CD4-positive, alpha-beta T cell (primary cell): ENCODE measurements at places on chromosomes 6 and 20. TPM values are rescaled to one million over a fixed set of nuclear protein-coding genes. Genes with fewer than 3 reads are reported as not detected.

BMP6 gene
- total RNA-seq = not detected

GZF1 gene
- 43.6 TPM for total RNA-seq

DLK2 gene
- total RNA-seq = 0.19 TPM

CDK19 gene
- total RNA-seq = 8.3 TPM

ETV7 gene
- total RNA-seq = 0.73 TPM

GSTA2 gene
- total RNA-seq = not detected

NKAIN4 gene
- not detected for total RNA-seq

AURKA gene
- total RNA-seq = 0.36 TPM

ENPP3 gene
- total RNA-seq = 0.22 TPM

PRKN gene
- total RNA-seq = 5.4 TPM

DNA sequence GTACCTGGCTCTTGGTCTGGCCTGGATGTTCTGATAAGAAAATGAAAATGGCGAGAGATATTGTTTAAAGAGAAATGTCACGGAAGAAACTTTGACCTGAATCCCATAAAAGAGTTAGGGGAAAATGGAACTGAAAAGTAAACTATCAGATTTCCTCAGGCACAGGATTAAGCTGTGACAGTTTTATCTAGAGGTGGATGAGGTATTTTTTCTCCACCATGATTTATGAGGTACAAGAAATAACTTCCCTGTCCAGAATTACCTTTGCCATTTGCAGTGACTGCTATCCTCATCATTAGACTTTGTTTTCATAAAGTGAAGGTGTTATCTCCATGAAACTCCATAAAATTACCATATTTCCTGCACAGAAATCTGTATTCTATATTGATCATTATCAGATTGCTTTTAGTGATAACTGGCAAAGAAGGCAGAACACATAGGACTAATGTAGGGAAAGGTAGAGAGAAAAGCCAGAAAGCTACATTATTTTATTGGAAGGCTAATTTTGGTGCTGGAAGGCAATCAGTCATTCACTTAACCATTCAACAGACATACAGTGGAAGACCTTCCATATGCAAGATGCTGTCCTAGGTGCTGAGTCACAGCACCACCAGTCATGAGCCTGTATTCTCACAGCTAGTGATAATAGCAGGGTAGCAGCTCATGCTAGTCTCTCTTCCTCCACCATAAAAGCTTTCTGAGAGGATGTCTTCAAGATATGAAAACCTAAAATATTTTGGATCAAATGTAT is 427.3 kb upstream of the CITED2 start:
- no peak overlapping the region for H3K27ac ChIP-seq
- H3K36me3 ChIP-seq = no peaks in the 10 kb centered on the region
- DNase-seq = no peak
- H3K4me3 ChIP-seq = no peak overlapping the region

- no peaks in the 10 kb centered on the region for H3K27me3 ChIP-seq
- peaks cover 5% of the 10 kb centered on the region for H3K36me3 ChIP-seq
- no peak for DNase-seq
- H3K4me3 ChIP-seq = no peak overlapping the region
These were observed 129.8 kb downstream of the FOXO3 start for GRCh38 chr6:108690326-108691049.

- H3K27me3 ChIP-seq = no peaks in the 10 kb centered on the region
- DNase-seq = no peak
- no peaks in the 10 kb centered on the region for H3K36me3 ChIP-seq
- no peak overlapping the region for H3K27ac ChIP-seq
- H3K4me1 ChIP-seq = no peaks in the 10 kb centered on the region
These were observed 9.4 kb downstream of the SPDEF start for GRCh38 chr6:34546551-34547321.

GRCh38 chr6:81465859-81466258 is 286.6 kb downstream of the TENT5A start:
- no peaks in the 10 kb centered on the region for H3K36me3 ChIP-seq
- no peak overlapping the region for H3K27ac ChIP-seq

DNA sequence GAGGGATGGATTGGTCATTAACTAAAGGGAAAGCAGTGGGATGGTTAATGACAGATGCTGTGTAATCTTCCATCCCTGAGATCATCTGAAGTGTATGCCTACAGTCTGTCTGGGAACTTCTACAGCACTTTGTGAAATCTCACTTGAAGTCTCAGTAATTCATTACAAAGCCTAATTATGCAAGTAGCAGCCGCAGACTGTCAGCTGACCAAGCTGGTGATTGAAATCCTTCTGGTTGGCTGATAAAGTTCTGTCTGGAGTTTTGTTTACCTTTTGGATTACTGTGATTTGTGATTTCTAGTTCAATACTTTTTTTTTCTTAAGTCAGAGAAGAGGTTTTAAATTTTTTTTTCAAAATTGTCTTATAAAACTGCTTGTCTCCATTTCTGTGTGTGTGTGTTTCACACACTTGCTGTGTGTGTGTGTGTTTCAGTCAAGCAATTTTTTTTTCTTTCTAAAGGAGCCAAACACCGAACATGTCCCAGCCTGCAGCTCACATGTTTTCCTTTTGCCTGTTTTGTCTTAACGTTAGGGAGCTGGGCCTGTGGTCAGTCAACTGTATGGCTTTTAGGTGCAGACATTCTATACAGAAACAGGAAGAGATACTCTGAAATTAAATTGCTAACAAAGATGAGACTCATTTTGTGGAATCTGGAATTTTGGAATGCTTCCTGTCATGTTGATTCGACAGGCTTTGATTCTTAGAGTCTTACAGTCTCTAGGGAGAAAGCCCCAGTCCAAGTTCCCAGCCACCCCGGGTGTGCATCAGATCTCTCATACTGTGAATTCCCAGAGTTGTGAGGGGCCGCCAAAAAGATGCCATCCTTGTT is 28.5 kb upstream of the ADGRF4 start:
- no peak overlapping the region for H3K27ac ChIP-seq
- no peaks in the 10 kb centered on the region for H3K4me1 ChIP-seq
- H3K27me3 ChIP-seq = no peaks in the 10 kb centered on the region
- no peak for DNase-seq
- H3K36me3 ChIP-seq = no peaks in the 10 kb centered on the region

- H3K36me3 ChIP-seq = no peaks in the 10 kb centered on the region
- H3K27me3 ChIP-seq = no peaks in the 10 kb centered on the region
- H3K27ac ChIP-seq = no peak overlapping the region
- no peak overlapping the region for H3K4me3 ChIP-seq
- no peak for DNase-seq
These were observed 19.5 kb downstream of the CDH4 start for GRCh38 chr20:61271312-61272231.

GRCh38 chr20:8291200-8291599 is 159.1 kb downstream of the PLCB1 start:
- H3K36me3 ChIP-seq = no peaks in the 10 kb centered on the region
- no peak overlapping the region for H3K4me3 ChIP-seq
- no peak for DNase-seq
- no peaks in the 10 kb centered on the region for H3K27me3 ChIP-seq

GRCh38 chr20:51678026-51678697 is 90.0 kb downstream of the ATP9A start:
- no peaks in the 10 kb centered on the region for H3K36me3 ChIP-seq
- H3K27me3 ChIP-seq = no peaks in the 10 kb centered on the region
- no peaks in the 10 kb centered on the region for H3K4me1 ChIP-seq
- H3K27ac ChIP-seq = no peak overlapping the region
- no peak overlapping the region for H3K4me3 ChIP-seq

DNA sequence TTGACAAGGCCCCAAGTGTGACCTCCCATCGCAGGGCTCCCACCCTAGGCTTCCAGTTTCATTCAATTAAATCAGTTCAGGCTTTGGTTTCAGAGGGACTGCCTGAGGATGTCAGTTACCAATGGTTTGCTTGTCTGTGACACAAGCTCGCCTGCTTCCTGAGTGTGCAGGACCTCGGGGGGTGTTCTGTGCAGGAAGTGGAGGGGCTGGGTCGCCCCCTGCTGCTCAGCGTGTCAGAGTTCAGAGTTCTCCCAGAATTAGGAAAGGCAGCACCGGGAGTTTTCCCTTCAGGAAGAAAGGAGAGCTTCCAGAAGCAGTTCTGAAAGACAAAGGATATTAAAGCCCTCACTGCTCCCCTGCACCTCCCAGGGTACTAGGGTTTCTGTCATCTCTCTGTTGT is 50.8 kb upstream of the TGM3 start:
- no peak for DNase-seq
- peaks cover 10% of the 10 kb centered on the region for H3K27me3 ChIP-seq
- no peaks in the 10 kb centered on the region for H3K4me1 ChIP-seq

DNA sequence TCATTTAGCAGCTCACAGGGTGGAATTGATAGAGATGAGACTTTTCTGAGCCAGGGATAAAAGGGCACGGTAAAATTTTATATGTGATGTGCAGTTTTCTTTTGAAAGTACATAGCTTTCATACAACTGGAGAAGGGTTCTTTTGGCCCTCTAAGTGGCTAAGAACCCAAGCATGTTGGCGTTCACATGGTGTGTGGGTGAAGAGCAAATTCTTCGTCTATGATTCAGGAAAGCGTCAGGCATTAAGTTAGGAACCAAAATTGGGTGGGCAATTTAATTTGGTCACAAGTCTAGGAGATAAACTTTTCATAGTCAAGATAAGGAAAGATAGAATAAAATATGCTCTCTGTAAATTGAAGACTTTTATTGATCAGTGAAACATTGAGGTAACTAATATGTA is 153.9 kb downstream of the UTRN start:
- no peak for DNase-seq
- H3K4me3 ChIP-seq = no peak overlapping the region
- H3K4me1 ChIP-seq = no peaks in the 10 kb centered on the region
- H3K27me3 ChIP-seq = no peaks in the 10 kb centered on the region

DNA sequence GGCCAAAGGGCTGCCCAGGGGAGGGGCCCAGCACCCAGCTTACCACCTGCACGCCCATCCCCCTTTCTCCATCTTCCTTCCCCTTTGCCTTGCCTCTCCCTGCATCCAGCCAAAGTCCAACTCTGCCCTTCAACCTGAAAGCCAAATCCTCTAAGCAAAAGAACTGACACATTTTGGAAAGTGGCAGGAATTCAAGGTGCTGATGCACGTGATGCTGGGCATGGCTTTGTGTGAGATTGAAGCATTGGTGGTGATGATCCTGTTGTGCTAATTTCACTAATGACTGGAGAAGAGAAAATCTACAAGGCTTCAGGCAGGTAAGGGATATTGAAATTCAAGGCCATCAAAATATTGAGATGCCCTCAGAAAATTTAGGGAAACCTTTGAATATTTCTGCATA is 23.3 kb downstream of the SYNDIG1 start:
- DNase-seq = no peak
- H3K36me3 ChIP-seq = no peaks in the 10 kb centered on the region
- H3K27me3 ChIP-seq = no peaks in the 10 kb centered on the region
- no peaks in the 10 kb centered on the region for H3K4me1 ChIP-seq
- H3K4me3 ChIP-seq = no peak overlapping the region

- no peaks in the 10 kb centered on the region for H3K36me3 ChIP-seq
- H3K4me3 ChIP-seq = no peak overlapping the region
- DNase-seq = no peak
- H3K27ac ChIP-seq = no peak overlapping the region
- H3K27me3 ChIP-seq = no peaks in the 10 kb centered on the region
These were observed 40.9 kb downstream of the JAG1 start for GRCh38 chr20:10632721-10633509.

DNA sequence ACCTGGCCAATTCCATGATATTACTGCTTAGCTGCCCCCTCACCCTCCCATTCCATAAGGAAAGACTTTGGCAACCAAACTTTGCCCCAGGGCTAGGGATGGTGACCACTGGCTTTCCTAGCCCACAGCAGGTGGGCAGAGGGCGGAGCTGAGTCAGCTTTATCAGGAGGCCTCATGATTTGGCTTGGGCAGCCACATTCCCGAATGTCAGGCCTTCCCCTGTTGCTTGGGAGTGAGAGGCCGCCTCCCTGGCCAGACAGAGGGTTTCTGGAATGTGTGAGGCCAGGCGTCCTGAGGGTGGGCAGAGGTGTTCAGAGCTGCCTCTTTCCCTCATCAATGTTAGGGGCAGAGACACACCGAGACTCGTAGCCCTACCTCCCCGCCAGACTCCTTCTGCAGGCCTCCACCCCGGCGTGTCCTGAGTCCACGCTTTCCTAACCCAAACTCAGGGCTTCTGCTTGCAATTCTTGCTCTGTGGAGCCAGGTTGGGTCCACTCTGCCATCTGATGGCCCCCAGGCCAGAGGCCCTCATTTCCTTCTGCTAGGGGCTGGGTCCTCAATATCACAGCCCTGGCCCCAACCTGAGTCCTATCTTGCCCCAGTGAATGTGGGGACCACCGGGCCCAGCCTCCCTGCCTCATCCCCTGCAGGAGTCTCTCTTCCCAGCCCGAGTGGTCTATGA is 19.3 kb downstream of the UQCC2 start:
- H3K27me3 ChIP-seq = no peaks in the 10 kb centered on the region
- peak overlapping the region; percentile 77 for H3K27ac ChIP-seq
- no peak for DNase-seq
- peaks cover 76% of the 10 kb centered on the region for H3K36me3 ChIP-seq
- H3K4me1 ChIP-seq = peaks cover 60% of the 10 kb centered on the region

DNA sequence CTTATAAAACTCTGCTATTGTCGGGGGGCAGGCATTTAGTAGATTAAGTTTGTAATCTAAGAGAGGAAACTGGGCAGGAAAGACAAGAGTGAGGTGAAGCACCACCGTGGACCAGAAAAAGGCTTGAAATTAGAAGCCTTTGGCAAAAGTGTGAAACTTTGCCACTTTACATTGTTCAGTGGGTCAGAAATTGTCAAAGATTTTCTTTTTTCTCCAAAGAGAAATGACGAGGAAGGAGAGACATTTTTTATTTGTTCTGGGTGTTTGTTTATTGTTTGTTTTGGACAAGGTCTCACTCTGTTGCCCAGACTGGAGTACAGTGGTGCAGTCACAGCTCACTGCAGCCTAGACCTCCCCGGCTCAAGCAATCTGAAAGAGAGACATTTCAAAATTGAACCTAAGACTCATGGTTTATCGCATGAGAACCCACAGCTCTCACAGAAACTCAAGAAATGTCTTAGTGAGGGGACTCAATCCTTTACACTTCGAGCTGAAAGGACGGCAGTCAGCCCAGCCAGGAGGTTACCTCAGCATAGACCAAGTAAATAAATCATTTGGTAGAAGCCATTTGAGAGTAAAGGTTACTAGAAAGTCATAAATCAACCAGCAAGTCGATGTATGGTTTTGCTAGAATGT is 262.8 kb upstream of the TAB2 start:
- H3K36me3 ChIP-seq = no peaks in the 10 kb centered on the region
- no peak for DNase-seq
- no peak overlapping the region for H3K27ac ChIP-seq
- H3K27me3 ChIP-seq = no peaks in the 10 kb centered on the region
- peaks cover 15% of the 10 kb centered on the region for H3K4me1 ChIP-seq

DNA sequence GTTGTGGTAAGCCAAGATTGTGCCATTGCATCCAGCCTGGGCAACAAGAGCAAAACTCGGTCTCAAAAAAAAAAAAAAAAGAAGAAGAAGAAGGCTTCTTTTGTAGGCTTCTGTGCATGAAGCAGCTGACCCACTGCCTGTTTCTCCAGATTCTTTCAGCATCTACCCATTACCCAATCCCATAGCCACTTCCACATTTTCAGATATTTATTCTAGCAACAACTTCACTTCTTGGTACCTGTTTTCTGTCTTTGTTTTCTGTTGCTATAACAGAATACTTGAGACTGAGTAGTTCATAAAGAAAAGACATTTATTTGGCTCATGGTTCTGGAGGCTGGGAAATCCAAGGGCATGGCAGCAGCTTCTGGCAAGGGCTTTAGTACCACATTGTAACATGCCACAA is 95.3 kb upstream of the SGK1 start:
- H3K27me3 ChIP-seq = no peaks in the 10 kb centered on the region
- H3K27ac ChIP-seq = no peak overlapping the region
- no peaks in the 10 kb centered on the region for H3K36me3 ChIP-seq

- peaks cover 26% of the 10 kb centered on the region for H3K36me3 ChIP-seq
- DNase-seq = no peak
- no peaks in the 10 kb centered on the region for H3K27me3 ChIP-seq
- no peak overlapping the region for H3K4me3 ChIP-seq
- no peak overlapping the region for H3K27ac ChIP-seq
These were observed 64.6 kb upstream of the SCP2D1 start for GRCh38 chr20:18748987-18749386.
